ENCODE measurements at places on chromosomes 6 and 20.

DNA sequence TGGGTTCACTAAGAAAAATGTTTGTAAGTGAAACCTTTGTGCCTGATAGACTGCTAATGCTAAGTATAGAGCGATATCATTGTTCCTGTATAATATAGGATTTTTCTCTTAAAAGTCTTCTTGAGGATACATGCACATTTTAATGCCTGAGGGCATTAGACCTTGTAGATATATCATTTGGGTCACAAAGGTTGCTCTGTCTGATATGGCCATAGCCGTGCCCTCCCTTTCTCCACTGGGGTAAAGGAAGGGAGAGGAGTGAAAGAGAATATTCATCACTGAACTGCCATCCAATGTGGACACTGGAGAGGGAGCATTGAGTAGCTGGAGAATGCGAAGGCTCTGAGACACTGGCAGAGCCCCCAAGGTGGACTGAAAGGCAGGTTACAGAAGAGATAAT lies 442.2 kb upstream of the SPTLC3 start:
- DNase-seq = no peak

DNA sequence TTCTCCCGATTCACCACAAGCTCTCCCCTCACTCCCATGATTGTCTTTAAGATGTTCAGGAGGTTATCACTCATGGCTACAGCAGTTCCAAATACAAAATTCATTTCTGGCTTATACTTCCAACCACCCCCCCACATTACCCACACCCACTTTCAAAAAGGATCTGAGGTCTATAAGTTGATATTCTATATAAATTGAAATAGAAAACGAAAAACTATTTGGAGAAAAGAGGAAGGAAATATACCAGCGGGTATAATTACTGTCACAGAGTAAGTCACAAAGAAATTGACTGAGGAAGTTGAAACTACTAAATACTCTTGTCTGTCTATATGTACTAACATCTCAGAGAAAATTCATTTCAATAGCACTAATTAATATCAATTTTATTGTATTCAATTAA lies 112.7 kb upstream of the TNFAIP3 start:
- DNase-seq = no peak

DNA sequence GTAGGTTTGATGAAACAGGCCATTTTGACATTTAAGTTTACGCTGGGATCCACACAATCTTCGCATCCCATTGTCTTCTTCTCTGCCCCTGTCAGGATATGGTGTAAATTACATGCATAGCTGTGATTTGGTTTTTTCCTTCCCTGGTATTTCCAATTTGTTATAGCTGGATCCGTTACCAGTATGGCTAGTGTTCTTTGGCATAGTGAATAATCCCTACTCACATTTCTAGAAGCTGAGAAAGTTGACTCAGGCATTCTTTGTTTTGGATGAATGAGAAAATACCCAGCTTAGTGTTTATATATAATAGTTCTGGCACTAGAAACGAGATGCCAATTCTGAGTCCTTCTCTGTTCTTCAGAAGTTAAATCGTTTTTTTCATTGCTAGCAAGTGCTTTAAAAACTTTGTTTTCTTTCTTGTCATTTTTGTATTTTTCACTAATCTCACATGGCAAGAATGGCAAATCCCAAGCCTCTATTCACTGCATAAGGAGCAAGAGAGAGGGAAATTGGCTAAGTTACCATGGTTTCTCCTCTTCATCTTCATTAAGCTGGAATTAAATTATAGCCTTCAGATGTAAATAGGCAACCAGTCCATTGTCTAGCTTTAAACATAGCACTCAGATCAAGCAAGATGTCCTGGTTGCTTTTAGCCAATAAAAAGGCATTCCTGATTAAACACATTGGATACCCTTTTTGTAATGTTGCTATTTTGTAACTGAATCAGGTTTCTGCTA lies 91.9 kb upstream of the LAMP5 start:
- DNase-seq = peak; percentile 6

DNA sequence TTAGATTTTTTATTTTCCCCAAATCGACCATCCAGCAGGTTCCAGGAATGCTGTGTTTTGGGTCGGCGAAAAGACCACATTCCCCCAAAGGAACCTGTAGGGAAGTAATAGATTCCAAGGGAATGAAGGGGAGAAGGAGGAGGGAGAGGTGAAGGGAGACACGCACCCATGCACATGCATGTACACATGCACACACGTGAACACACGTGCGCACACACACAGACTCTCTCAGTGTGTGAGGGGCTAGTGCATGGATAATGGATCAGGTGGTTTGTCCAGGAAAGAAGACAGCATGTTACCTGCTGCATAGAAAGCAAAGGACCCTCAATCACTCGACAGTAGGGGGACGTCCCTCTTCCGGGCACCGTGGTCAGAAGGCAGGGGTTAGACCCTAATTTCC lies 52.4 kb upstream of the PDE10A start:
- DNase-seq = no peak

DNA sequence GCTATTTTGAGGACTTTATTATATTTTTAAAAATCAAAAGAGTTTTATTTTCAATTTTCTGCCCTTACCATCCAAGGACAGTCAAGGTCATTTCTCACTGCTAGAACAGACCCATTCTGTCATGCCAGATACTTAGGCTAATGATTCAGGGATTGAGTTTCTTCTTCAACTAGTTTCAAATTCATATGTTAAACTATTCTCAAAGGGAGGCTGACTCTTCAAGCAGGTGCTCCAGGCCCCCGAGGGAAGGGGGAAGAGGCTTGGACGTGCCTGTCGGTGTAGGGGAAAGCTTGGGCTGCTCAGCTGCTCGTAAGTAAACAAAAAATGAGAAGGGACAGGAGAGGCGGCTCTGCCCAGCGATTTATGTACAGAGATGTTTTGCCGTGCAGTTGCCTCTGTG lies 69.4 kb upstream of the MYLIP start:
- DNase-seq = no peak

- DNase-seq = no peak
Observed at GRCh38 chr6:77440206-77440976, 22.9 kb downstream of the HTR1B start.

GRCh38 chr6:159766906-159767305 lies 5.1 kb downstream of the ACAT2 start:
- no peak for DNase-seq

DNA sequence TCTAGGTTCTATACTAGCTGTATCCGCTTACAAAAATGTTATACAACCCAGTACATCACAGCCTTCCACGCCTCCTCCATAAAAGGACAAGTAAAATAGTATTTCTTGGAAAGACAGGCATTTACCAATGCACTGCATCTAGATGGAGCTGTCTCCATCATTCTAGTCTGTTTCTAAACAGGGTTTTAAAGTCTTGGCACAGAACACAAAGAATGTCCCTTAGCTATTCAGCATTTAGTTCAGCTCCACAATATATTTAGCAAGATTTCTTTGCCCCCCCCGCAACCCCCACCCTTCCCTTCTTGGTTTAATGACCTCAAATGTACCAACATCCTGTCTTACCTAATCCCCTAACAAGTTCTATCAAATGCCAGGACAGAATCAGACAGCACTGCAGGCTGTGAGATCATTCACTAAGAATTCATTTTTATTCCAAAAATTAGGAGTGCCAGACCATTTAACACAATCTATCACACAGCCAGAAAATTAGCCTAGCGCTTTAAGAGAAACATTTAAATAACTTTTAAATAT lies 198.6 kb downstream of the BACH2 start:
- DNase-seq = peak; percentile 91

- DNase-seq = no peak
Observed at GRCh38 chr20:10784554-10785183, 110.9 kb upstream of the JAG1 start.

DNA sequence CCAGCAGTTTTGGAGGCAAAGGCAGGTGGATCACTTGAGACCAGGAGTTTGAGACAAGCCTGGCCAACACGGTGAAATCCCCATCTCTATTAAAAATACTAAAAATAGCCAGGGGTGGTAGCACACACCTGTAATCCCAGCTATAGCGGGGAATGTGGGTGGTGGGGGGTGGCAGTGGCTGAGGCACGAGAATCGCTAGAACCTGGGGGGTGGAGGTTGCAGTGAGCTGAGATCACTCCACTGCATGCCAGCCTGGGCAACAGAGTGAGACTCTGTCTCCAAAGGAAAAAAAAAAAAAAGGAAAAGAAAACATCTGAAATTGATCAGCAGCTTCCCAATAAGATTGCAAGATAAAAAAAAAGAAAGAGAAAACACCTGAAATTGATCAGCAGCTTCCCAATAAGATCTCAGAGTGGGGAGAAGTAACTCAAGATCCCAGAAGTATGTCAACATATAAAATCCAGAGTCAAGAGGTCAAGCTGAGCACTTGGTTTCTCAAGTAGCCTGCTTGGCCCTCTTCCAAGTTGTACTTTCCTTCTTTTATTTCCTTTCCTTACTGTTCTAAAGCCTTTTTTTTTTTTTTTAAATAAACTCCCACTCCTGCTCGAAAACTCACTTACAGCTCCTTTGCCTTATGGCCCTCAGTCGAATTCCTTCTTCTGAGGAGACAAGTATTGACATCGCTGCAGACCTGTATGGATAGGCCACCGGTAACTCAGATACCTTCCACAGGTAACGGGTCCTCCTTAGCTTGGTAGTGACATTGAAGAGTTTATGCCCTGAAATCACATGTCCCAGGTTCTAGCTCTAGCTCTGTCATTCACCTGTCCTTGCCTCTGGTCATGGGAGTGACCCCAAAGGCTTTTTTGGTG lies 368.5 kb upstream of the SYNCRIP start:
- no peak for DNase-seq

DNA sequence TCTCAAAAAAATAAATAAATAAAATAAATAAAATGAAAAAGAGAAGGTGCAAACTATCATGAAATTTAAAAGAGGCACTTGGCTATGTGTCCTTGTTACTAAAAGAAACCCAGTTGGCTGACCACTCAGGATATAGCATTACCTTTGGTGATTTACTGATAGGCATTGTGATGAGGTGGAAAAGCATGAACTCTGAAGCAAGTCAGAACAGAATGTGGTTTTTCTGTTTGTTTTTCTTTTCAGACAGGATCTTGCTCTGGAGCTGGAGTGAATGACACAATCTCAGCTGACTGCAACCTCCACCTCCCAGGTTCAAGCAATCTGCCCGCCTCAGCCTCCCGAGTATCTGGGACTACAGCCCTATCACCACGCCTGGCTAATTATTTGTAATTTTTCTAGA lies 31.9 kb downstream of the ZNF184 start:
- DNase-seq = no peak

DNA sequence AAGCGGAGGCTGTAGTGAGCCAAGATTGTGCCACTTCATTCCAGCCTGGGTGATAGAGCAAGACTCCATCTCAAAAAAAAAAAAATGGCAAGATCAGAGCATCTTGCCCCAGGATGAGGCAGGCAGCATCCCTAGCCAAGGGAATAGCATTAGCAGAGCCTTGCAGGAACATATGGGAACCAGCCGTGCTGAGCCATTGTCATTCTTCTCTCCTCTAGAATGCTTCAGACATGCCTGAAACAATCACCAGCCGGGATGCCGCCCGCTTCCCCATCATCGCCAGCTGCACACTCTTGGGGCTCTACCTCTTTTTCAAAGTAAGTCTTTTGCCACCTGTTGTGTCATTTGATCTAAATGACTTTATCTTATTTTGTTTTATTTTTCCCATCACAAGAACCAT lies 13.0 kb downstream of the HM13 start:
- DNase-seq = no peak

DNA sequence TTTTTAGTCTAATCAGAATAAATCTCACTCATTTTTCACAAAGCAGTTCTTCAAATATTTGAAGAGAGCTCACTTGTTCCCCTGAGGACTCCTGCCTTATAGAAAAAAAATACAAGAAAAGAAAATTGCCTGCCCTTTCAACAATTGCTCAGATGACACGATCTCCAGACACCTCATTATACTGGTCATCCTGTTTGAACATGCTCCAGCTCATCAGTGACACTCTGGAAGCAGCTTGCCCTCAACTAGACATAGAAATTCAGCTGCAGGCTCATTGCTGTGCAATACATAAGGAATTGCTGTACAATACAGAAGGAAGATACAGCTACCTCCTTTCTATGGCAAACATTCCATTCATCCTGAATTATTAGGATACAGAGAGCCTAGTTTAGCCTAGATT lies 73.1 kb downstream of the OPN5 start:
- DNase-seq = no peak

DNA sequence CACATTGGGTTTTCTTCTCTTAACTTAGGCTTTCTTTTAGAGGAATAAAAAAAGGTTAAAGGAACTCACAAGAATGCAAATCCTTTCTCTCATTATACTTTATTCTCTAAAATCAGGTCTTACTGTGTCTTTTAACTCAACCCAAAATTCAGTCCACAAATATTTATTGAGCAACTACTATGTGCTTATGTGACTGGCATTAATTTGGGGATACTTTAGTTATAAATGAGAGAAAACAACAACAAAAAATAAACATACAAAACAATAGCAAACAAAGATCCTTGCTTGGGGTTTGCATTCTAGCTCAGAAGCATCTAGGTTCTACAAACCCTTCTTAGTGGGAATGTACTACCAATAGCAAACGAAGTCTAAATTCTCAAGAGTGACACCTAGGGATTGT lies 266.2 kb downstream of the UTRN start:
- no peak for DNase-seq

All from EH (cell line).